Stimulated activated CD8-positive, alpha-beta memory T cell treated with anti-CD3 and anti-CD28 coated beads, Interleukin-7, amount 100 ng/mL, for 1 hour (primary cell): ENCODE measurements at places on chromosomes 13 and 19.

DNA sequence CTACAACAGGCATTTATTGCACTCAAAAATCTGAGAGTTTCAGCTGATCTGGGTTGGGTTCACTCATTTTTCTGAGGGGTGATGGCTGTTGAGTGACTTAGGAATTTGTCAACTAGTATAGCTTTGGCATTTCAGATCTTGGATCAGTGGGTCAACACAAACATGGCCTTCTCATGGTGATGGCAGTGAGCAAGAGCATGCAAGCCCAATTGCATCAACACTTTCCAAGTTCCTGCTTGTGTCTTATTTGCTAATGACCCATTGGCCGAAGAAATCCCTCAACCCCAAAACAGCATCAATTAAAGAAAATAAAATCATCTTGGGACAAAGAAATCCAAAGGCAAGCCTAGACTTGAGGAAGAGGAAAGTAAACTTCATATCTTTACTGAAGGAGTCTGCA is 23.9 kb upstream of the MYCBP2 start:
- DNase-seq = no peak

- DNase-seq = peak; percentile 47
These were observed 8.9 kb upstream of the CCDC9 start for GRCh38 chr19:47247308-47247990.

- no peak for DNase-seq
These were observed 36.1 kb downstream of the ACTN4 start for GRCh38 chr19:38683393-38684077.

GRCh38 chr19:54882758-54883157 is 8.7 kb downstream of the FCAR start:
- DNase-seq = no peak

DNA sequence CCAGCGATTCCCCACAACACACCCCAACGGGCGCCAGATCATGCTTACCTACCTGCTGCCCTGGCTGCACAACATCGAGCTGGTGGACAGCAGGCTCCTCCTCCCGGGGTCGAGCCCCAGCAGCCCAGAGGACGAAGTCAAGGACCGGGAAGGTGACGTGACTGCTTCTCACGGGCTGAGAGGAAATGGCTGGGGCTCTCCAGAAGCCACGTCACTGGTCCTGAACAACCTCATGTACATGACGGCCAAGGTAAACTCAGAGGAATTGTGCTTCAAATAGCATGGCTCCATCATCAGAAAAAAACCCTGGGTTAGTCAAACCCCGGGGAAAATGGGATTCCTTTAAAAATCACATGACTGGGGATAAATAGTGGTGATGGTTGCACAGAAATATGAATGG is 106.3 kb downstream of the ZAR1L start:
- no peak for DNase-seq

DNA sequence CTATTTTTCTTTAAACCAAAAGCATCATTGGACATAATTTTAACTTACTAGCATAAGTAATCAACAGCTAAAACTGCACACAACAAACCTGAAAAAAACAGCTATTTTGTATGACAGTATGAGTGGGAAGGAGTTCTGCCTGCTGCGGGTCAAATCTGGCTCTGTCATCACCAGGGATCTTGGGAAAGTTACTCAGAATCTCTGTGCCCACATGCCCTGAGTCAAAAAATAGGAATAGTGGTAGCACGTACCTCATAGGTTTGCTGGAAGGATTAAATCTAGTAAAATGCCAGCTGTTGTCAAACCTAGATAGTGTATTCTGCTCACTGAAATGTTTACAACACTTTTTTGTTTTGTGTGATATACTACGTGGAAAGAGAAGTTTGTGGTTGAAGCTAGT is 1.1 kb downstream of the CLN5 start:
- DNase-seq = no peak

DNA sequence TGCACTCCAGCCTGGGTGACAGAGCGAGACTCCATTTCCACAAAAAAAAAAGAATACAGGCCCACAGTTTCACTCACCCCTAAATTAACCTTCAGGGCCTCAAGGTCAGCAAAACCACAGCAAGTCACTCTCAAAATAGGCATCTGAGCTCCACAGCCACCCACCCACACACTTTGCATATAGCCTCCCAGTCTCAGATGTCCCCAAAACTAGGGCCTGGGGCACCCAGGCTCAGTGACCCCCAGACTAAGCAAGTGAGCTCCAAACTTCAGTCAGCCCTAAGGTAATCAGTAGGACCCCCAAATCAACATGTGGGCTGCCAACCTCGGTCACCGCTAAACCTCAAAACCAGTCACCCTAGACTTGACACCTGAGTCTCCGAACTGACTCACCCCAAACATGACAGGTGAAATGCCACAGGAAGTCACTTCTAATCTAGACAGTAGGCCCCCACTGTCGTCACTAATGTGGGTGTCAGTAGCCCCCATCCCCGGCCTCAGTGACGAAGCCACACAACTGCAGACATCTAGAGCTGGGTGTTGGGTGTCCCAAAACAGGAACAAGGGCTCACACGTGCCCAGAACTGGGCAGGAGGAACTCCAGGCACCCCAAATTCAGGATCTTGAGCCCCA is 13.9 kb downstream of the RABAC1 start:
- peak; percentile 72 for DNase-seq

DNA sequence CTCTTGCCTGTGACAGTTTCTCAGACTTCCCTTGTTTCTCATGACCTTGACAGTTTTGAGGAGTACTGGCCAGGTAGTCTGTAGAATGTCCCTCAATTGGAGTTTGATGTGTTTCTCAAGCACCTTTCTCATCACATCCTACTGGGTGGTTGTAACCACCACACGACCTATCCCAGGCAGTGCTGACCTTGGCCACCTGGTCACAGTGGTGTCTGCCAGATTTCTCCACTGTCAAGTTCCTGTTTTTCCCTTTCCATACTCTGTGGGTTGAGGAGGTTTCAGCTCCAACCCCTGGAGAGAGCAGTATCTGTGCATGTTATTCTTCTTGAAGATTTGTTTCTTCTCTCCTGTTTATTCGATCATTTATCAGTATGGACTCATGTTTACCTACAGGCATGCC is 8.4 kb upstream of the UPF3A start:
- DNase-seq = no peak

GRCh38 chr13:37118016-37118415 is 12.6 kb upstream of the CSNK1A1L start:
- DNase-seq = no peak

- DNase-seq = no peak
These were observed 306.8 kb downstream of the DCLK1 start for GRCh38 chr13:35824395-35824794.

DNA sequence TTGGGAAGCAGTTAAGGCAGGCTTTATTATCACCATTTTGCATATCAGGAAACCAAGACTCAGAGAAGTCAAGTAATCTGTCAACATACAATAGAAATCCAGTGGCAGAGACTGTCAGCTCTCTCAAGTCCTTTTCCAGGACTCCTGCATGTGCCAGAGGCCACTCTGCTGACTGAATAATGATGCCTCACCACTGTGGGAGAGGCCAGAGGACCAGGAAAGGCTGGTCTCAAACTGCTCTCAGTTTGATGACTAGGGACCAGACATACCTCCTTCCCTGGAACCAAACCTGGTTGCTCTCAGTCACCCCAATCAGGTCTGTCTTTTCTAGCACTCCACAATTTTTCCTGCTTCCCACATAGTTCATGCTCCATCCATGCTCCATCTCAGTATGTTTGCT is 8.0 kb downstream of the RNASEH2B start:
- no peak for DNase-seq

DNA sequence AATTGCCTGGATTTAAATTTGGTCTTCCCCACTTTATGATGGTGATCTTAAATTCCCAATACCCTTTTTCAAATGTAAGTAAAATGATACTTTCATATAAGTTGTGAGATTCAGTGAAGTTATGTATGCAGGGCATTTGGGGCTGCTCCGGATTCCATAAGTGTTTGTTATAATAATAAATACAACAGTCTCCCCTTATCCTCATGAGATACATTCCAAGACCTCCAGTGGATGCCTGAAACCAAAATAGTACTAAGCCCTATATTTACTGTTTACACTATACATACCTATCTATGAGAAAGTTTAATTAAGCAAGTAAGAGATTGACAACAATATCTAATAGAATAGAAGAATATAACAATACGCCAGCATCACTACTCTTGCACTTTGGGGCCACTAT is 2237.8 kb downstream of the PCDH9 start:
- DNase-seq = no peak

DNA sequence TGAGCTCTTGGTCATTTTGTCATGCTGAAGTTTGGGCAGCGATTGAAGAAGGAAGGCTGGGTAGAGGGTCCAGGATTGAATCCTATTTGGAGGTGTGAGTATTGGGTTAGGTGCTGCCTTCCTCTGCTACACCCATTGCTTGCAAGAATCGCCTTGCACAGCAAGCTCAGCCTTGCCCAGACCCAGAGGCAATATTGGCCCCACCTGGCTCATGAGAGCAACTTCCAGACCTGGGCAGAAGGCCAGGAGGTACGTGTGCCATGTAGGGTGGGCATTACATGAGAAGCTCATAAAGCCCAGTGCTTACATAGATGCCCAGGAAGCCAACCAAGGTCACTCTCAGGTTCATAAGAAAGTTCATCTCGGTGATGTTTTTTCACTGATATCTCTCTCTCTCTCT is 718.0 kb downstream of the EFNB2 start:
- no peak for DNase-seq

DNA sequence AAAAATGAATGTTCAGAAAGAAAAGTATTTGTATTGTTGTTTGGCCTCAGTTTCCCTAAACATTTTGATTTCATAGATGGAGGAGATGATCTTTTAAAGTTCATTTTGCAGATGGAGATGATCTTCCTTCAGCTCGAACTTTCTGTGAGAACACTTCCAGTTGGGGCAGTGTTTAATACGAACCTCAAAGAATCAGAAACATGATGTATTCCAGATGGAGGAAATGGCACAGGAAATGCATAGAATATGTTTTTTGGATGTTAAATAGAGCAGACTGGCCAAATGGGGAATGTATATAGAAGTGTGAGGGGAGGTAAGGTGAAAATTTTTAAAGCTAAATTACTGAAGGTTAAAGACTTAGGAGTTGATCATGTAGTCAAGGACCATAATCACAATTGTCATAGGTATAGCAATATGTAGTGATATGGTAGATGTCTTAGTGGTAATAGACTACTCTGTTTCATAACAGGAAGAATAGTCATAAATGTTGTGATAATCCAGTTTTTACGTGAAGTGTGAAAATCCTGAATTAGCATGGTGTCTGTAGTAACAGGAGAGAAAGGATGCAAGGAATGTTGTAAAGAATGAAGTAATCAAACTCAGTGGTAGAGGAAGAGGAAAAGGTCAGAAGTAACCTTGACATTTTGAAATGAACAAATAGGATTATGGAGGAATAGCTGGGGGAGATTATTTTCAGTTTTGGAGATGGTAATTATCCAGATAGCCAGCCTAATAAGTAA is 5.1 kb downstream of the RAP2A start:
- no peak for DNase-seq

DNA sequence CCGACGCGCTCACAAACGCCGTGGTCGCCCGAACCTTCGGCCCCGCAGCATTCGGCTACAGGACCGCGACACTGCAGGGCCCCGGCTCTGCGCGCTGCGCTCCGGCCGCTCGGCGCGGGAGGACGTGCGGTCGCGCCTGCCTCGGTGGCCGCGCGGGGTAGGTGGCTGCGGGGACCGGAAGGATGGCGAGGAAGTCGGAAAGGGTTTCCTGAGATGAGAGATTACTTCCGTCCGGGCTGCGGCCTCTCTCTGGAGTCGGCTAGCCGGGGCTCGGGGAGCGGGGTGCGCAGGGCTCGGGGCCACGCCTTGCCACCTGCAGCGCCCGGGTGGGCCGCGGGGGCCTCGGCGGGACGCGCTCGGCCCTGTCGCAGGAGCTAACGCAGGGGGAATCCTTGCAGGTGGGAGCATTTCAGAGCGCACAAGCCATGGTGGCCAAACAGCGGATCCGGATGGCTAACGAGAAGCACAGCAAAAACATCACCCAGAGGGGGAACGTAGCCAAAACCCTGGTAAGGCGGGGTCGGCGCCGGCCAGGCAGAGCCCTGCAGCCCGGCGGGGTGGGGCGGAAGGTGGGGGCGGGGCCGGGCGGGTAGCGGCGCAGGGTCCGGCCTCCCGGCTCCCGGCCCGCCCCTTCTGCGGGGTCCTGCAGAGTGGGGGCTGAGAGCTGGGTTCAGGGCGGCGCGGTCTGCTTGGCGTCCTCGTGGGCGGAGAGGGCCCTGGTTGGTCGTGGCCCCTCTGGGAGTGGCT is at the start of gene SERP2:
Gene SERP2, plus strand, starts transcription at position 224 of the 747 bp plus-strand sequence. Its CDS starts 202 bp downstream, at position 426.
- DNase-seq = no peak

DNA sequence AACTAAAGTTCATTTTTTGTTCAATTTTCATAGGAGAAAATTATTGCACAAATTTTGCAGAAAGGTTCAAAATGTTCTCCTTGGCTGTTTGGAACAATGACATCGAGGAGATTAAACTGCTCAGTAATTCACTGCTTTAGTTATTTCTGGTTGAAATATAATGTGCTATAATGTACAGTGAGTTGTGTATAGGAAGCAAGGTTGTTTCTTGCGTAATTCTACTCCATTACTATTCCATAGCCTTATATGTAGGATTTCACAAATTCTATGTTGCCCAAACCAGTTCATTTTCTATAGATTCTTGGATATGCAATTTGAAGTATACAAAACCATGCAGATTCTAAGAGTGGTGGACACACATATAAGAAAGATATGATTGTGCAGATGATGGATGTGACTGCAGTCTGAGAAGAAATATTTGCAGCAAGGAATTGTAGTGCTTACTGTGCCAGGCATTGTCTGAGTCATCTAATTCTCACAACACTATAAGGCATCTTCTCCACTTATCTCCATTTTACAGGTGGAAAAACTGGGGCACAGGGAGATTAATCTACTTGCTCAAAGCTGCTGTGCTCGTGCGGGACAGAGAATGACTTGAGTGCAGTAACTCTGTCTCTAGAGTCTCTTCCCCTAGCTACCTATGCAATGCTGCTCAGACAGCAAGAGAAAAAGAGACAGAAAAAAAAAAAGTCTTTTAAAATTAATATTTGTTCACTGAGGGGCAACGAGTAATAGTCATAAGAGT is 515.5 kb downstream of the MYO16 start:
- no peak for DNase-seq

- DNase-seq = peak; percentile 47
These were observed 1.3 kb upstream of the LRCH1 start for GRCh38 chr13:46551410-46552302.

DNA sequence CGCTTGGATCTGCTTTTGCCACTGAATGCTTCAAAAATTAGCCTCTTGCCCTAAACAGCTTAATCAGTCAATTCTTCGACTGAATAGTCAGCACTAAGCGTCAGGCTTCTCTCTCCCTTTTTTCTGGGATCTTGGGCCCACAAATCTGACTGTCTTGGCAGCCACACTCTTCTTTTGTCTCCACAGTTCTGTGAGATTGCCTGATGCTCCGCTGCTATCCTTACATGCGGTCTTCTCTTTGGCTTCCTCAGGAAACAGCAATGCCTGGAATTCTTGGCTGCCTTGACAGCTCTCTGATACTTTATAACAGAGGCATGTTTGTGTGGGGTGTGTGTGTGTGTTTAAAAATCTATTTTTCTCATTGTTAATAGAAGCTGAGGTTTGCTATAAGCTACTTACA is 32.6 kb downstream of the ERCC5 start:
- no peak for DNase-seq

- DNase-seq = no peak
These were observed 508.8 kb downstream of the DACH1 start for GRCh38 chr13:71358218-71358617.

- no peak for DNase-seq
These were observed 22.6 kb downstream of the CEBPA start for GRCh38 chr19:33279430-33280350.
